ENCODE measurements at places on chromosomes 3 and 15.

DNA sequence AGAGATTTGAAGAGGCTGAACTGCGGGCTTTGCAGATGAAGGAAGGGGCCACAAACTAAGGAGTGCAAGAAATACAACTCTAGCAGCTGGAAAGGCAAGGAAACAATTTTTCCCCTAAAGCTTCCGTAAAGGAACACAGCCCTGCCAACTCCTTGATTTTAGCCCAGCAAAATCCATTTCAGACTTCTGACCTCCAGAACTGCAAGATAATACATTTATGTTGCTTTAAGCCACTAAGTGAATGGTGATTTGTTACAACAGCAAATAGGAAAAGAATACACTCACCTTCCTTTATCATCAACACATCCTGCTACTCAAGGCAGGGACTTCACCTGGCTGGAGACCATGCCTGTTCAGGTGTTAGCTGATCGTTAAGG is 119.3 kb upstream of the NR2E3 start:
- no peak for DNase-seq

GRCh38 chr3:123586968-123587367 is 2.1 kb upstream of the HACD2 start:
- no peak for DNase-seq

DNA sequence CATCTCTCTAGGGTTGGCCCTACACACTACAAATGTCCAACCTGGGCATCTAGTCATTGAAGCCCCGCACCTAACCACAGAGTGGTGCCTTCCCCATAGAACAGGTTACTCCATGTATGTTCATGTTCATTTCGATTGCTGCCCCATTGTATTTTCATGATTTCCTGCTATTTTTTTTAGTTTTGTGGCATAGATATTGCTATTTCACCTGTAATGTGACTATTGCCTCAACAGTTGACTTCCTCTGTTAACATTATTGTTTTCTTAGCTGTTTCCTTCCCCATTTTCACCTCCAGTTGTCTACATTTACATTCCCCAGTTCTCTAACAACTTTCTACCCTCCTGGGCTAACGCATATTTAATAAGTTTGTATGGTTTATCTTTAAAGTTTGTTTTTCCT is 137.7 kb upstream of the RBMS3 start:
- no peak for DNase-seq

- DNase-seq: no peak
Measured at GRCh38 chr15:84817466-84818081, 418 bp downstream of the ALPK3 start.

- DNase-seq: no peak
Measured at GRCh38 chr3:52859686-52860423, 25.0 kb upstream of the MUSTN1 start.

All from body of pancreas (tissue), 4 donors.